Stimulated activated CD8-positive, alpha-beta memory T cell treated with anti-CD3 and anti-CD28 coated beads, Interleukin-15, amount 100 ng/mL, for 1 hour (primary cell): ENCODE measurements at places on chromosomes 2 and 18.

- no peak for DNase-seq
These were observed 32.8 kb downstream of the LPIN2 start for GRCh38 chr18:2979871-2980790.

DNA sequence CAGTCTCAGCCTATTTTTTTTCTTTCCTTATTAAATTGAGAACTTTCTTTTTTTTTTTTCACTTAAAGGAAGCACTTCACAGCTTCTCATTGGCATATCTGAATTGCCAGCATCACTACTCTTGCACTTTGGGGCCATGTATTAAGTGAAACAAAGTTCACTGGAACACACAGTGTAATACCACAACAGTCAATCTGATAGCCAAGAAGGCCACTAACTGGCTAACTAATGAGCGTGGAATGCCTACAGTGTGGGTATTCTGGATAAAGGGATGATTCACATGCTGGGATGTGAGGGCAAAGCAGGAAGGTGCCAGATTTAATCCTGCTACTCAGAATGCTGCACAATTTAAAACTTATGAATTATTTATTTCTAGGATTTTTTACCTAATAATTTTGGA is 11.7 kb upstream of the C18orf63 start:
- DNase-seq, result no peak

GRCh38 chr18:74556126-74556525 is 21.8 kb downstream of the CNDP1 start:
- no peak for DNase-seq

DNA sequence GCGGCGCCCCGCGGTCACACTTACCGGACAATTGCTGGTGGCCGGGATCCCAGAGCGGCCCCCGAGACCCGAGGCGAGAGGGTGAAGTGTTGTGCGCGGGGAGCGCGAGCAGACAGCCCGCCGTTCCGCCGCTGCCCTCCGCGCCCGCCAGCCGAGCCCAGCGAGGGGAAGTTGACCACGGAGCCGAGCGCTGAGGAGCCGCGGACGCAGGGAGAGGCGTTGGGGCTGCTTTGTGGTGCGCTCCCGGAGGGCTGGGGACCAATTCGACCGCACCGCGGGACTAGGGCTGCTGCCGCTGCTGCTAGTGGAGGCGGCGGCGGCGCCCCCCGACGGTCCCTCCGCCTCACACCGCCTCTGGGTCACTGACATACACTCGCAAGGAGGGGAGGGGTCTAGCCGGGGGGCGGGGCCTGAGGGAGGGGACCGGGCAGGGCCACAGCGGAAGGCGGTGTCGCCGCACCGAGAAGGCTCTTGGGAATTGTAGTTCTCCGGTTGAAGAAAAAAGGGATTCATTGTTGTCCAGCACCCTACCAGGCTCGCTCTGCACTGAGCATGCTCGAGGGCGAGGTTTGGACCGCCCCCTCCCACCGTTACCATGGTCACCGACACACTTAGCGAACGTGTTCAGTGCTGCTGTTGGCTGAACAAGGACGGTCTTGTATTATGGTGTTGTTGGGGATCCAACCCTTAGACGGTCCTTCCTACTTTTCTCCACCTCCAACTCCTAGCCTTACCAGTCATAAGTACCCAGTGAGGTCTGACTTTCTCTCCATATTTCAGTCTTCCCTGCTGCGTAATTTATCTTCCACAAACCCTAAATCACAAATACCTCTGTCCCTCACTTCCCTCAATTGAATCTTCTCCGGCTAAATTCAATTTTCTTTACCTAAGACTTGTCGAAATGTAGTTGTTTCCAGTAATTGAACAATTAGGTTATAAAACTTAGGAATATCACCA is at the start of gene PELI1:
Gene PELI1, minus strand, starts transcription at position 364 of the 957 bp plus-strand sequence. CDS start 36,110 bp downstream, outside the sequence.
- DNase-seq, result peak; percentile 81

DNA sequence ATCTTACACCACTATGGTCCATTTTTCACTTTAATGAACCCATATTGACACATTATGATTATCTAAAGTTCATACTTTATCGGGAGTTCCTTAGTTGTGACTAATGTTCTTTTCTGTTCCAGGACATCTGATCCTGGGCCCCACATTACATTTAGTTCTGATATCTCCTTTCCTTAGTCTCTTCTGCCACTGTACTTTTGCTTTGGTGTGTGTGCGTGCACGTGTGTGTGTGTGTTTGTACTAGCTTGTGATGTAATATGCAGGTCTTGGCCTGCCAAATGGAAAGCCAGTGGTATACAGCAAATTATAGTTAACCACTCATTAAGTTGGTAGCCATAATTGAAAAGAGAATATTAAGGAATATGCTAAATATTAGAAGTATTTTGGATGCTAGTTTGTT is 88.0 kb downstream of the CDC42EP3 start:
- DNase-seq, result no peak

DNA sequence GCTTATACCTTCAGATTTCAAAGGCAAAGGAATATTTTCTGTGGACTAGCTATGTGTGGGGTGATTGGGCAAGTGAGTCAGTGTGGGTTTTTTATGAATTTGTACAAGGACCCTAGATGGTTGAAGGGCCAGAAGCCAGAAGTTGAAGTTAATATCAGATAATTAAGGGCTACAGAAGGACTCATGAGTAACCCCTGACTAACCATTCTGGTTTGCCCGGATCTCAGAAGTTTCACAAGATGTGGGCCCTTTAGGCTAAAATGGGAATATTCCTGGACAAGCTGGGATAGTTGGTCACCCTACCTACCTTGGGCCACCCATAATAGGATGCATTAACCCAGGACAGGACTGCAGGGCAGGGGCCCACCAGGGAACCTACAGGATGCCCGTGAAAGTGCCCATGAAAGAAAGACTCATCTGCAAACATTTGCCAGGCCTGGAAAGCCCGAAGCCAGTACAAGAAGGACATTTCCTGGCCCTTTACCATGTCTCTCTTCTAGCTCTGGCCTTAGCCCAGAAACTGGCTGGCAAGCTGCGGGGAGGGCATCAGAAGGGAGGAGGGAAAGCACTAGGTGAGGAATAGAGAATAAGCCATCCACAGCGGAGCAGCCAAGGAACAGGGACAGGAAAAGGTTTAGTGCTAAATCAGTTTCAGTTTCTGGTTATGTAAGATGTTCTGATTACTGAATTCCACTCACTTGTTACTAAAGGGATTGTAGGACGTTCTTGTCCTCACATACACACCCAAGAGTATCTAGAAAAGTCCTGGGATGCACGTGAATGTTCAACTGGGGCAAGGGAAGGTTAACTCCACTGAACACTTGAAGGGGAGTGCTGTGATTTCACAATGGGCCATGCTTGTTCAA is 33.6 kb downstream of the GCG start:
- no peak for DNase-seq

- DNase-seq, result no peak
These were observed 43.5 kb upstream of the CTLA4 start for GRCh38 chr2:203824057-203824456.

GRCh38 chr2:239948100-239948881 is 76.9 kb downstream of the NDUFA10 start:
- DNase-seq, result no peak

- no peak for DNase-seq
These were observed 237.9 kb downstream of the BABAM2 start for GRCh38 chr2:28128281-28128950.

- no peak for DNase-seq
These were observed 13.9 kb downstream of the LRP2 start for GRCh38 chr2:169348321-169349024.

GRCh38 chr2:161358838-161359237 is 50.6 kb downstream of the PSMD14 start:
- DNase-seq, result no peak

GRCh38 chr2:88247531-88247930 is 77.4 kb downstream of the THNSL2 start:
- no peak for DNase-seq

GRCh38 chr2:29966266-29966665 is 44.9 kb upstream of the ALK start:
- no peak for DNase-seq

DNA sequence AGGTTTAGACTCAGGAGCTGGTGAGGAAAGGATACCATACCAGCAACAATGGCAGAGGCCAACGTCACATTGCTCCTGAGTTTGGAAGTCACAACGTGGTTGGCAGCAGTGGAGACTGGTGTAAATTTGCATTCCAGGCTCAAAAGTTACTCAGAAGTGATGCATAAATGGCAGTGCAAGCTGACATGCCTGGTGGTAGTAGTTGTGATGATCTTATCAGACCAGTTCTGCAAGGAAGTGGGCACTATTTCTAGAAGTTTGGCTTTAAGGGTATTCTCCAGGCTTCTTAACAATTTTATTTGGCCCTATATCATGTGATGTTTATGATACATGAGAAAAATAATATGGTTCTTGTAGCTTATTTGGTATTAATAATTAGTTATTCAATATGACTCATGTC is 37.8 kb downstream of the CXCR4 start:
- no peak for DNase-seq

GRCh38 chr2:121260370-121261154 is 24.4 kb downstream of the TFCP2L1 start:
- no peak for DNase-seq

GRCh38 chr2:238063414-238064189 is 2.8 kb downstream of the SCLY start:
- no peak for DNase-seq

DNA sequence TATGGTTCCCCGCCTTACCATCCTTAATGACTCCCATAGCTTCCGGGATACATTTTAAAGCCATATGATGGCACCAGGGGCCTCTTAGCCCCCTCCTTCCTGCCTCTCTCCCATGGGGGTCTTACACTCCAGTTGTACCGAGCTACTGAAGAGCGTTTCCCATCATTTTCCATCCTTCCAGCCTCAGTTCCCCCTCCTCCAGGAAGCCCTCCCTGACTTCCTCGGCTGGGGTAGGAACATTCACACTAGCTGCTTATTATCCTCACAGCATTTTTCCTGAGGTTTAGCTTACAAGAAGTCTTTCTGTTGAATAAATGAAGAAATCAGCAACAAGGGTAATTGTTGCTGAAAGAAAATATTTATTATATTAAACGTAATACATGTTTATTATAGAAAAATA is 41.1 kb downstream of the LRRFIP1 start:
- no peak for DNase-seq

DNA sequence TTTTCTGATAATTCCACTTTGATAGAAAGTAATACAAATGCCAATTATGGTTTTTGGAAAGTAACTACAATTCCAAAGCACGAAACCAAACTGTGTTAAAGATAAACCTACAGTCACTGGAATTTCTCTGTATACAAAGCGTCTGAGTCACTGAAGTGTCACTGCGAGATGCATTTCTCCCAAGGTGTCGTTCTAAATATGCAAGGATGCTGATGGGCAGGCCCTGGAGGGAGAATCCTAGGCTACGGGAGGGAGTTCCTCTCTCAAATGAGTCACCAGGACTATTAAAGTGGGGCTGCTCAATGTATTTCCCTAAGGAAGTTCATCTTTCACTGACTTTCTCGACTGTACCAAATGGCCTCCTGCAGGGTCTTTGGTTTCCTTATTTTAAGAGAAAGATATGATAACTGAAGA is 163.8 kb upstream of the STK17B start:
- no peak for DNase-seq

GRCh38 chr2:97995026-97995733 is 568 bp downstream of the TMEM131 start:
- DNase-seq, result peak; percentile 2

- no peak for DNase-seq
These were observed 4.9 kb downstream of the RTP5 start for GRCh38 chr2:241874277-241874925.

GRCh38 chr18:68803356-68803755 is 5.5 kb downstream of the CCDC102B start:
- DNase-seq, result no peak

- DNase-seq, result no peak
These were observed 1821.8 kb upstream of the PIK3C3 start for GRCh38 chr18:40133253-40133652.

GRCh38 chr2:129443235-129443864 is 536.1 kb upstream of the RAB6C start:
- DNase-seq, result no peak

DNA sequence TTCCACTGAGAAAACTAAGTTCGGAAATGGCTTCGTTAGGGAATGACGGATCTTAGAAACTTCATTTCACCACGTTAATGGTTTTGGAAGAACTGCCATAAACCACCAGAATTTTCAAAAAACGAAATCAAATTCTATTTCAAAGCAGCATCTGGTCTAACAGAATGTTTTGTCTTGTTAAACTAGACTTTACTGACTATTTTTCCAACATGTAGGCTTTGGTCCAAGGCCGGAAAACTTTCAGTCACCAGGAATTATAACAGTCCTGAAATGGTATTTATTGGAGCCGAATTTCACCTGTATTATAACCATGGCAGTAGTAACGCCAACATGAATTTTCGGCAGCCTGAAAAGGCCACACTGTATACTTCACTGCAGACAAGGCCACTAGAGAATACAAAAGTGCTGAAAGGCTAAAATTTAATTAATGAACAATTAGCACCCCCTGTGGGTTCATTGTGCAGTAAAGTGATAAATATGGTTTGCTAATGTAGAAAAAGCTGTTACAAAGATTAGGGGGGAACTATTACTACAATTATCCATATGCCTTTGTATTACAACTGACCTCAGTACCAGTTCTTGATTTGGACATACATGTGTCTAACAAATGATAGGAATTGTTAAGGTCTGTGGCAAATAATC is 116.4 kb downstream of the ZNF521 start:
- DNase-seq, result no peak

DNA sequence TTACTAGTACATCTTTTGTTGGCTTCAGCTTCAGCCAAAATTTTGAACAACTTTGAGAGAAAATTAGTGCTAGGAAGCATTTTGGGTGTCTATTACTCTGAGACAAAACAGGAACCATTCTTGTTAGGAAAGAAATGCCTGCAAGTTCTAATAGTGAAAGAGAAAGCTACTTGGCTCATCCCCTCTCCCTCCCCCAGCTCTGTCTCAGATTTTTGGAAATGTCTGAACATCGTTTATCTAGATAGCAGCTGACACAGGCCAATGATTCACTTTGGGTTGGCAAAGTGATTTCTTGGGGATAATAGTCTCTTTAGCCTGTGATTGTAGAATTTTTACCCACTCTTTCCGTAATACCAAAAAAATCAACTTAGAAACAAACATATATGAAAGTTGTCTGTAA is 42.3 kb upstream of the PTPRM start:
- DNase-seq, result no peak

- DNase-seq, result no peak
These were observed 19.7 kb downstream of the PKDCC start for GRCh38 chr2:42067521-42067920.

DNA sequence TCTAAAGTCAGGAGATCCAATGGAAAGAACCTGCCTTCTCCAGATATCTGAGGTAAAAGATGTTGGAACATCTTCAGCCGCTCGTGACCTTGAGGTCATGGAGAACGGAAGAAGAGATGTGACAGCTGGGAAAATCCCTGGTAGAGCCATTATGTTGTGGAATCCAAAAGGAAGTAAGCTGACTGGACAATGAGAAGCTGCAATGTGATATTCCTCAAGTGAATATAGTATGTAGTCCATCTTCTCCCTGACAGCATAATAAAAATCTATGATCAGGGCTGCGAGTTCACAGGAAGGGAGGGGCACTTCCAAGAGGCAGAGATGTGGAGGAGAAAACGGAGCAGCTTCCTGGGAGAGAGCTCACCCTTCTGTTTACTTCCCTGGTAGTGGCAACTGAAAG is 201.0 kb upstream of the SP5 start:
- no peak for DNase-seq

GRCh38 chr2:120791243-120791961 is 55.7 kb downstream of the GLI2 start:
- DNase-seq, result no peak
